ENCODE measurements at places on chromosomes 3 and 15.

- DNase-seq = no peak
Observed at GRCh38 chr15:78087951-78088772, 4.2 kb upstream of the SH2D7 start.

- no peak for DNase-seq
Observed at GRCh38 chr3:58567251-58567515, 10.0 kb downstream of the FAM107A start.

DNA sequence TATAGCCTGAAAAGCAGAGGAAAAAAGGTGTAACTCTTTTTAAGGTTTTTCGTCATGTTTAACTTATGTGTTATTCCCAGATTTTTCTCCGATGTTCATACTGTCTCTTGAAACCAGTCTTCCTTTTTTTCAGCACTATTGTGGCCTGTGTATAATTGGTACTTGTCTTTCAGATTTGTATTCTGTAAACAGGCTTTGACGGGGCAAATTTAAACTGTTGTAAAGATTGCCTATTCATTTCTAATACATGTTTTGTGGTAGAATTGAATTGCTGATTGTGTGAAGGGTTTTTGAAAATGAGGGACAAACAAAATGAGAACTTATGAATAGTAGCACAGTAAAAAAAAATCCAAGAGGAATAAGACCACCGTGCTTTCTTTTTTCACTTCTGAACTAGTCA is 33.6 kb downstream of the AKAP13 start:
- no peak for DNase-seq

DNA sequence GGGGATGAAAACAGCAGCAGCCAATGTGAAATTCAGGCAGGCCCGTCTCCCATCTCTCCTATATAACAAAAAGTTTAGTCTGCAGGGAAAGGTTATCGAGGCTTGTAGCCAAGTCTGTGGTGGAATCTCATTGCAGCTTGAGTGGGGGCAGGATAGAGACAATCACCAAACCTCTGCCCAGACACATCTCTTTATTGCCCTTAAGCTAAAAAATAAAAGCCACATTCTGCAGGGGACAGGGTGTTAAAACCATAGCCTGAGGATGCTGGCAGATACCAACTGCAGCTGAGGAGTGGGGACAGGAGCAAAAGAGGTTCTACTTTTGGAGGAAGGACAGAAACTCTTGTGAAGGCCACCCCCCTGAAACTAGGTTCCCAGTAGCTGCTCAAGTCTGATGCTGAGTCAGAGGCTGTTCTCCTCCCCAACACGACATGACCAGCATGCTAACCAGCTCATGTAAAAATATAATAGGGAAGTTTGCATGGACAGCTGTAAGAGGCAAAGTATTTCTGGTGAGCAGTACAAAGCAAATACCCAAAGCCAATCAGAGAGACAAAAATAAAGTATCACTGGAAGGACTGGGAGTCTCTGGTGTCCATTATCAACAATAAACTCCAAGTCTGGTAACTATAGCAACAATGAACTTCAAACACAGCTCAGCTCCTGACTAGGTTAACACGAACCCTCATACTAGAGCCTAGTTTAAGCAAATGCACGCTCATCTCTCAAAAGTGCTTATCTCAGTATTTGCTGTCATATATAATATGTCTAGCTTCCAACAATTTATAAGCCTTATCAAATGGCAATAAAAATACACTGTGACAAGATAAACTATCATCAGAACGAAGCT is 362.2 kb upstream of the SLCO3A1 start:
- DNase-seq = no peak

DNA sequence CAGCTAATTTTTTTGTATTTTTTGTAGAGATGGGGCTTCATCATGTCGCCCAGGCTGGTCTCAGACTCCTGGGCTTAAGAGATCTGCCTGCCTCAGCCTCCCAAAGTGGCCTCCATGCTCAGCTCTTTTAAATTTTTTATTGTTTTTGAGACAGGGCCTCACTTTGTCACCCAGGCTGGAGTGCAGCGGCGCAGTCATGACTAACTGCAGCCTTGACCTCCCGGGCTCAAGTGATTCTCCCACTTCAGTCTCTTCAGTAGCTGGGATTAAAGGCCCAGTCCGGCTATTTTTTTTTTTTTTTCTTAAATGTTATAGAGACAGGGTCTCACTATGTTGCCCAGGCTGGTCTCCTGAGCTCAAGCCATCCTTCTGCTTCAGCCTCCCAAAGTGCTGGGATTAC is 15.1 kb upstream of the BAHD1 start:
- no peak for DNase-seq

DNA sequence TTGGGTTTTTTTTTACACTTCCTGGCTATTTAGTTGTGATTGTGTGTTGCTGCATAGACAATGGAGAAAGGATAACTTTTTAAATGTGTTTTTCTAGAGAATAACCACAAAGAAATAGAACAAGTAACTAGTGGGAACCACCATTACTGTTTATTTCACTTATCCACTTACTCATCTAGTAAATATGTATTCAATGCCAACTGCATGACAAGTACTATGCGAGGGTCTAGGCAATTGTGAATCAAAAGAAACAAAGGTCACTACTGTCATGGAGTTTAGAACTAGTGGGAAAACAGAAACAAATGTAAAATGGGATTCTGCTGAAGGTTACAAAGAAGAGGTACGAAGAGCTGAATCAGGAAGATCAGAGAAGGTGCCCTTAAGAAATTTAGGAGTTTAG is 600.9 kb upstream of the ROBO2 start:
- DNase-seq = no peak

DNA sequence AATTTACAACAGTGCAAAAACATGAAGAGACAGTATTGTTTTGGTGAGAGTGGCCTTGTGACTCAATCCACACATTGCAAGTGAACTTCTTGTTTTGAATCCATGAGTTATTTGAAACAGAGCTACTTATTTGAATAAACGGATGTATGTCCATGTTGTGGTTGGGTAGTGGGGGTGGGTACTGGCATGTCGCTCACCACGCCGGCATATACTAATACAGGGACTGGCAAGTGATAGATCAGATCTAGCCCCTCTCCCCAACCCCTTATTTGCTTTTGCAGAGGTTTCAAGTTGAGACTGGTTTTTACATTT is 83.8 kb downstream of the EDEM1 start:
- DNase-seq = no peak

- DNase-seq = no peak
Observed at GRCh38 chr3:18234717-18235335, 190.3 kb downstream of the SATB1 start.

- no peak for DNase-seq
Observed at GRCh38 chr3:175518459-175518858, 659.3 kb downstream of the NAALADL2 start.

GRCh38 chr3:131705558-131706051 is 202.8 kb upstream of the MRPL3 start:
- DNase-seq = no peak

- DNase-seq = no peak
Observed at GRCh38 chr3:190229632-190230424, 92.4 kb downstream of the CLDN1 start.

DNA sequence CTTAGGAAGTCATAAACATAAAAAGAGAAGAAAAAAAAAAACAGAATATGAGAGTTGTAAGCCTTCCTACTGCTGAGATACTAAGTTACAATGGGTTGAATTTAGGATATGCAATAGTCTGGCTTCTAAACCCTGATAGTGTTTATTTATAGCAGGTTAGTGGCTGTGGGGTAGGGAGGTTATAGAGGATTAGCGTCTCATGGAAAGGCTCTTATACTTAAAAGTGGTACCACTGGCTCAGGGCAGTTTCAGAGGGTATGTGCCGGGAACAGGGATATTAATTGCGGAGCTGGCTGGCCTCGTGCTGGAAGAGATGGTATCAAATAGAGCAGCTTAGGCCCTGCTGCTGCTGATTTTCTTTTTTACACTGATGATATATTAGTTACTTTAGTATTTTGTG is 60.8 kb downstream of the PFN2 start:
- no peak for DNase-seq

DNA sequence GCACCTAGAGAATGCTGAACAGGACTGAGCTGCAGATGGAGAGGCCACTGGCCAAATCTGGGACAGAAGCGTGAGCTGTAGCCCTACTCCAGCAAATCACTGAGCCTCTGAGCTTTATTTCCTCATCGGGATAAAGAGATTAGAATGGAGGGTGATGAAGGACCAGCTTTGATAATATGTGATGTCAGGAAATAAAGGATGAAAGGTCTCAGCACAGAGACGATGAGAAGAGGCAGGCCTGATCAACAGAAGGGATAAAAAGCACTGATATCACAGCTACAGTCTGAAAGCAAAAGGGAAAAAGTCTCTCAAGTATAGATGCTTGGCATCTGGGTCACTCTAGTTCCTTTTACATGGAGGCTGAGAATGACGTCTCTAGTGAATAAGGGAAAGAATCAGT is 70.0 kb downstream of the DHX30 start:
- no peak for DNase-seq

GRCh38 chr15:94229591-94230369 is 1.6 kb upstream of the MCTP2 start:
- no peak for DNase-seq

GRCh38 chr3:9870978-9871377 is 9.1 kb downstream of the CIDEC start:
- DNase-seq = no peak

DNA sequence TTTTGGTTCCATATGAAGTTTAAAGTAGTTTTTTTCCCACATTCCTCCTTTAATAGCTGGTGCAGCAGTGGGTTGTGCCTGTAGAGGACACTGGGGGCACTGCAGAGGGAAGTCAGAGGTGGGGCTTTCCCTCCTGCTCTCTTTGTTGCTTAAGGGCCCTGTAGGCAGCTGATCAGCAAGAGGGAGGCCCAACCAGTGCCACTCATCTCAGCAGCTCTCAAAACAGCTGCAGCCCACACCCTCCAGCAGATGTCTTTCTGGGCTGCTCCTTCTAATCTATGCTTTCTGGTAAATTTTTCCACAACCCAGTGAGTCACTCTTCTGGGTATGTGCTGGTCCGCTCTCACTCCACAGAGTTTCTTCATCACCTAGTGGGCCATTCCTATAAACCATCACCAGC is 263.8 kb downstream of the FEZF2 start:
- DNase-seq = peak; percentile 47

DNA sequence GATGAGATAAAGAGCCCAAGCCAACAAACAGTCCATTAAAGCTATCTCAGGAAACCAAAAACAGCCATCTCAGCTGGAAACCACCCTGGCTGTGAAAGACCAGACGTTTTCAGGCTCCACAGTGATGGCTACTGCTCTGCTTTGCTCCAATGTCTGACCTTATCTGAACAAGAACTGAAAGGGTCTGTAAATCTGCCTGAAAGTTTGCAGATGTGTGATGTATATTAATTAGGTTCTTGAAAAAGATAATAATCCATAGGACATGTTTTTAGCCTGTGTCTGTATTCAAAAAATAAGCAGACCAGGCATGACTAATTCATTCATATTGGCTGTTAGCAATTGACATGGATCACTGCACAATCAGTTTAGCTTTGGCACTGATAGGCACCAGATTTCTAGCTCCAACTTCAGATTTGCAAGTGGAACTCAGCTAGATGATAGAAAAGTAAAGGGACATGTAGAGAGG is 611.4 kb upstream of the NAALADL2 start:
- no peak for DNase-seq

- DNase-seq = no peak
Observed at GRCh38 chr15:42159381-42160015, 3.1 kb upstream of the PLA2G4F start.

DNA sequence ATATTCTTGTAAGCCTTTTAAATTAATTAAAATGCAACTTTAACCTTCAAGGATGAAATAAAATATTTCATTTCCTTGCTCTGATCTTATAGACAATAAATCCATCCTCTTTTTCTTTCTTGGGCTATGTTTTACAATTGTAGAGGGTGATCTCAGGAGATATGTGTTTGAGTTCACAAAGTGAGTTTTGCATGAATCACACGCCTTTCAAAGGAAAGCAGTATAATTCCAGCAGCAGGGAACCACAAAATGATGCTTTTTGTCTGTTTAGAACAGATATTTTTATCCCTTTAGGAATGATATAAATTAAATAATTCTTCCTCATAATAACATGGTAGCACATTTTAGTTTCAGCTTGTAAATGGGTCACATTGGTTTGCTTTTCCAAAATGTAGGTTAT is 191.2 kb downstream of the SEMA6D start:
- no peak for DNase-seq

GRCh38 chr15:99021694-99022093 is 14.1 kb upstream of the PGPEP1L start:
- no peak for DNase-seq

DNA sequence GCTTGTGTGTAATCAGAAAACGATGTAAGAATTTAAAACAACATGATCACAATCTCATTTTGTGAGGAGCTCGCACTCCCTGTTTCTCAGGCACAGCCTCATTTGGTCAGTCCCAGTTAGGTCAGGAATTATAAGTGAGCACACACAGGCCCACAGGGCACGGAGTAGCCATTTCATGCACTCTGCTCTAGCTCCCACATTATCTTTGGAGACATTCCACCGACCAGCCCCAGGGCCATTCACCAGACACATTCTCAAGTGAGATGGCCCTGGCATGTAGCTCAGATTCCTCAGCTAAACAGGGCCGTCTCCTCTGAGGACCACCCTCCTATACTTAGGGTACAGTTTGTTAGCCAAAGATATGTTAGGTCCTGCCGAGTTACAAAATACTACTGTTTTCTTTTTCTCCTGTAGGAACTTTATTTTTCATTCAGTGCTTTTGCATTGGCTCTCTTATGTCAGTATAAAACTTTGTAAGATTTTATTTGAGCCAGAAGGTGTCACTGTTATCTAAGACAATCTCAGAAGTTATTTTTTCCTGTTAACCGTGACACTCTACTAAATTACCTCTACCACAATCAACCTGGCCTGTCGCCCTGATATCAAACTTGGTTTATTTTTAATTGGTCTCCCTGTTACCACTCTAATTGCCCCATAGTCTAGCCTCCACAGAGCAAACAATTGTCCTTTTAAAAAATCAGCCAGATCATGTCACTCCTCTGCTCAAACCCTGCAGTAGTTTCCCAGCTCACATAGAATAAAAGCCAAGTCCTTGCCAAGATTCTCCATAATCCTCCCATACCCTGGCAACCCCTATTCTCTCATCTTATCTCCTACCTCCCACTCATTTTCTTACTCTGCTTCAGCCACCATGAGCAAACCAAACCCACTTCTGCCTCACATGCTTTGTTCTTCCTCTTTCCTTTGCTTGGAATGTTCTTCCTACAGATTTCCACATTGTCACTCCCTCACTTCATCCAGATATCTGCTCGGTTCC is 105.7 kb downstream of the PPP2R3A start:
- no peak for DNase-seq

GRCh38 chr3:170953736-170954135 is 45.3 kb upstream of the EIF5A2 start:
- no peak for DNase-seq

- no peak for DNase-seq
Observed at GRCh38 chr3:127549826-127550467, 40.6 kb downstream of the TPRA1 start.

Measured in iPS-NIHi11 (cell line).